Brain (organoid and tissue), 16 donors: ENCODE measurements at places on chromosomes 11 and 22. TPM values are rescaled to one million over a fixed set of nuclear protein-coding genes. Genes with fewer than 3 reads are reported as not detected.
A peak's percentile ranks its signal among the peaks of the same experiment; 100 is the strongest.

DNA sequence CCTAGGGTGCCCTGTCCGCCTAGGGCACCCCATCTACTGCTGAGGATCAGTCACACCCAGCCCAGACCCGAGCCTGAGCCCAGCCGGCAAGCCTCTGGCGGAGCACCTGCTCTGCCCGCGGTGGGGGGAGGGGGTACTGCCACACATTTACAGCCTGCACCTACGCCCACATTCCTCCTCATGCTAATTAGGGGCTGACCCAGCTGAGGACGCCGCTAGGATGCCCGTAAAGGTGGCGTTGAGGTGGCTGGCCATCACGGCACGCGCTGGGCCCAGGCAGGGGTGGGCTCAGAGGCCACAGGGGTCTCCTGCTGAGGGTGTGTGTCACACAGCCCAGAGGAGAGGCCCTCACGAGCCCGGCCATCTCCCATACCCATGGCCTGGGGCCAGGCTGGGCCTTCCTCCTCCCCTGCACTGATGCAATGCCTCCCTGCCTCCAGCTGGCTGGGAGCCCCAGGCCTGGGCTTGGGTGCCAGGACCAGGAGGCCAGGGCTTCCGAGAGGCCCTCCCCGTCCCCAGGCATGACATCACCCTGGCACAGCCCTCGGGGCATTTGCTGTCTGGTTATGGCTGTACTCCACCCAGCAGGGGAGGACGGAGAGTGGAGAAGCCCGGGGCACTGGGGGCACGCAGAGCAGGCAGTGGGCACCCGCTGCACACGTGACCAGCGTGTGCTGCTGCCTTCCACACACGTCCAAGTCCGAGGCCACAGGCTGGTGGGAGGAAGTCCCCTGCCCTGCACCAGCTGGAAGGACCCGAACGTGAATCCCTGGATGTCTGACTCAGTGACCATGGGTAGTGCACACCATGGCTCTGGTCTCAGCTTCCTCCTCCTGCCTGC lies 12.7 kb downstream of the DUSP8 start:
- no peak for DNase-seq

GRCh38 chr11:62875698-62876478 lies 4.8 kb upstream of the SLC3A2 start:
- no peak for DNase-seq

DNA sequence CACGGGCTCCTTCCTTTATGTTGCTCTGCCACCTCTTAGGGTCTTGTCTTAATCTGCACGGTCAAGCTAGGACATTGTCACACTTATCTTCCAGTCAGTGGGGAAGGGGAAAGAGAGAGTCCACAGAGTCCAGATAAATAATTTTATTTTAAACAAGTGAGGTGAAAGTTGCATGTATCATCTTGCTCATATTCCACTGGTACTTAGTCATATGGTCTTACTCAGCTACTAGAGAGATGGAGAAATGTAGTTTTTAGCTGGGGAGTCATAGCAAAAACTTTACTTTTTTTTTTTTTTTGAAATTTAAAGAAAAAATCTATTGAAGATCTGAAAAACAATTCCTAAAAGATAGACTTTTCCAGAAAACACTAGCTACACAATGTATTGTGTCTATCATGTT lies 29.0 kb downstream of the PDE3B start:
- DNase-seq, result no peak

DNA sequence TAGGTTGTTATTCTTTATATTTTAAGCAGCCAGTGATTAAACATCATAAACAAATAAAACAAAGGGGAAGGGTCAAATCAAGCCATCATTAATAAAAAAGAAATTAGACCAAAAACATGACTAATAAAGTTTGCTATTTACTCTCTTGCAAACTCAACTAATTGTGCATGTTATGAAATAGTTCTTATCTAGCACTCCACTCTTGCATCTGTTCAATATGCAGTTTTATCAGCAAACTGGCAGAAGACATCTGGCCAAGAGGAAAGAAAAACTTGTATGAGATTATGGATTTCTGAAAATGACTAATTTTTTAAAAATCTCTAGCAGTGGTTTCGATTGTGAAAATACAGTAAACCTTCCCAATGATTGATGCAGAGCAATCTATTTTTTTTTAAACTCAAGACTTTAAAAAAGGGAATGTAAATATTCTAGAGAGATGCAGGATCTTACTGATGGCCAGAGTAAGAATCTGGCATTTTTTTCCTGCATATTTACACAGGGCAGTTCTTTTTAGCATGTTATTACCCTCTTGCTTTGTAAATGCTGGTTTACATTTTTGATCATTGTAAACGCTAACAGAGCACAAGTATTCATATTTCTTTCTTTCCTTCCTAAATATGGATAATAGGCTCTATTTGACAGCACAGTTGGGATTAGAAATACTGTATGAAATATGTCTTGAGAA lies 83.3 kb downstream of the GRIA4 start:
- no peak for DNase-seq

DNA sequence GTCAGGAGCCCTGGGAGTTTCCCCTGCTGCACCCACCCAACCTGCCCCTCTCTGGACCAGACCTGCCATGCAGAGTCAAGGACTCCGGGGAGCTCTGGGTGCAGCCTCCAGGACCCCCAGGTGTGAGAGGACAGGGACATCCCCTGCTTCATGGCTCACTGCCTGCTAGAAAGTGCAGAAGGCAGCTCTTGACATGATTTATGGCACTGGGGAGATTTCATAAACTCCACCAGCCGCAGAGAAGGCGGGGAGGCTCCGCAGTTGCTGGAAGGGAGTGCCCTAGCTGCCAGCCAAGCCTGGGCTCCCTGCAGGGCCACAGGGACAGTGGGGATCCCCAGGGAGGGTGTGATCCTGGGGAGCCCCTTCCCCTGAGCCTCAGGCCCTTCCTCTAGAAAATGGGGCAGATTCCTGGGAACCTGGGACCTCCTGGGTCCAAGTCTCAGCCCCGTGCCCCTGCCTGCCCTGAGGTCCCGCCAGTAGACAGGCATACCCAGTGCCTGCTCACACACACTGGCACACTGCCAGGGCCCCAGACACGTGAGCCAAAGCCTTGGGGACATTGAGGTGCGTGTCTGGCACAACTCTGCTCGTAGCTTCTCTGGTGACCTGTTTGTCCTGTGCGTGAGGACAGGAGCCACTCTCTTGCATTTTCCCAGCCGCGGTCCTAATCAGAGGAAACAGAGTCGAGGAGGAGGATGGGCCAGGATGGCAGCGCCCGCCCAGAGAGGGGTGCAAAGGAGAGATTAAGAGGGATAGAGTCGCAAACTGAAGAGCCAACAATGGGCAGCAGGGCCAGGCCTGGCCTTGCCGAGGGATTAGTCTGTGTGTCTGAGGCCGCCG lies 13.8 kb downstream of the CABP7 start:
- no peak for DNase-seq

- DNase-seq, result no peak
These were observed 89.6 kb downstream of the UBASH3B start for GRCh38 chr11:122745111-122745510.

- no peak for DNase-seq
These were observed 109.9 kb downstream of the DLG2 start for GRCh38 chr11:85517272-85517671.

DNA sequence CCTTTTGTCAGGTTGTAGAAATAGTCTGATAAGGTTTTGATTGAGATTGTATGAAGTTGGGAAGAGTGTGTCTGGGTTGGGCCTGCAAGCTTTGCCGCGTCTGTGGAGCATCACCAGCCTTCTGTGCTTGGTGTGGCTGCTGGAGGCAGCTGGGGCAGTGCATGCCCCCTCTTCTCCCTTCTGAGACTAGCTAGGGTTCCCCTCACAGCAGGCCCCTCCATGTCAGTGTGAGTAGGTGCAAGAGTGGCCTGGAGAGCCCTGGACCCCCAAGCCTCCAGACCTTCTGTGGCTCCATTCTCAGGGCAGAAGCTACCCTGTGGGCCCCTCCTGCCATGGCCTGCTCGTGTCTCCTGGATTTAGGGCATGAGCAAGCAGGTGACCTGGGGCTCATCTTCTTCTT lies 914.2 kb downstream of the TBC1D22A start:
- DNase-seq, result no peak

DNA sequence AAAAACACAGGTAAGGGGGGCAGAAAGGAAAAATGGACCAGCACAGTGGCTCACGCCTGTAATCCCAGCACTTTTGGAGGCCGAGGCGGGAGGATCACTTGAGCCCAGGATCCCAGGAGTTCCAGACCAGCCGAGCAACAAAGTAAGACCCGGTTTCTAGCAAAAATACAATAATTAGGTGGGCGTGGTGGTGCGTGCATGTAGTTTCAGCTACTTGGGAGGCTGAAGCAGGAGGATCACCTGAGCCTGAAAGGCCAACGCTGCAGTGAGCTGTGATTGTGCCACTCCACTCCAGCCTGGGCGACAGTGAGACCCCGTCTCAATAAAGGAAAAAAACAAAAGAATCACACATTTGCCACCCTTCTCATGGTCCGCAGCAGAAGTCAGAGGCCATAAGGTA lies 519.4 kb downstream of the BRD1 start:
- no peak for DNase-seq

GRCh38 chr11:123020968-123021367 lies 39.3 kb upstream of the BSX start:
- peak; percentile 60 for DNase-seq

DNA sequence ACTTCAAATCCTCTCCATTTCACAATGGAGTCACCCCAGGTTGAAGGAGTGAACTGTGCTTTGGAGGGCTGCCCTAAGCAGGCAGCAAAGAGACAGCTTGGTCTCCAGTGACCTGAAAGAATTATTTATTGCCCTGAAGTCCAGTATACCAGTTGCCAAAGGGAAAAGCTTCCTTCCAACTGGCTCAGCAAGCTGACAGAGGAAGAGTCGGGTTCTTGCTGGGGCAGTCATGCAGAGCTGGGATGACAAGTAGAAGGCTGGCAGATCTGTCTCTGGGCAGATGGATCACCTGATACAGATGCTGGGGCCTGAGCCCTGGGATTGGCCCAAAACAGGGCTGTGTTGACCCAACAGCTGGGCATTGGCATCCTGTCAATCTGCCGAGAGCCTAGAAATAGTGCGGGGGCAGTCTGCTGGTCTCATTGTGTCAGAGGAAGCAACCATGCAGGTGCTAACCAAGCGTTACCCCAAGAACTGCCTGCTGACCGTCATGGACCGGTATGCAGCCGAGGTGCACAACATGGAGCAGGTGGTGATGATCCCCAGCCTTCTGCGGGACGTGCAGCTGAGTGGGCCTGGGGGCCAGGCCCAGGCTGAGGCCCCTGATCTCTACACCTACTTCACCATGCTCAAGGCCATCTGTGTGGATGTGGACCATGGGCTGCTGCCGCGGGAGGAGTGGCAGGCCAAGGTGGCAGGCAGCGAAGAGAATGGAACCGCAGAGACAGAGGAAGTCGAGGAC lies at the start of gene THRSP:
Gene THRSP, plus strand, starts transcription at position 422 of the 742 bp plus-strand sequence. Its CDS starts 21 bp downstream, at position 443.
- DNase-seq, result no peak

DNA sequence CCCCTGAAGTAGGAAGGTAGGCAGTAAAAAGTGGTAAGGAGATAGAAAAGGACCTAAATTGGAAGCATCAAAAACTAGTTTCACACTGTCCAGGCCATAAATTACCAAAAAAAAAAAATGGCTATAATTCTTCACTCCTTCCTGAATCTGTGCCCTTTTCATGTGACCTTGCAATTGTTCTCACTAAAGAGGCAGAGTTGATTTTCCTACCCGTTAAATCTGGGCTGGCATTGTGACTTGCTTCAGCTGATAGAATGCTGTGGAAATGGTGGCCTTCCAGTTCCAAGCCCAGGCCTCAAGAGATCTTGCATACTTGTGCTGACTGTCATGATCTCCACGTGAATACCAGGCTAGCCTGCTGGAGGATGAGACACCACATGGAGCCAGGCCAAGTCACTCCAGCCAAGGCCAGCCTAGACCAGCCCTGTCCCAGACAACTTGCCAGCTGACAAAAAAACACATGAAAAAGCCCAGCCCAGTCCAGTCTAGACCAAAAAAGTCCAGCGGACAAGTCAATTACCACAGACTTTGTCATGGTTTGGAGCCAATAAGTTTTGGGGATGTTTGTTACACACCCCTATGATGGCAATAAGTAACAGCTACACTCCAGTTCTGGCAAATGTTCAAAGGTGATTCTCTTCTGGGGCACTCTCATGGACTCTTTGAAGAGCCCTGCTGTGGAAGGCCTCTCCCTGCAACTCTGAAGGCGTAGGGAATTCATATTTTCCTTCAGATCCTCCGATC lies 51.4 kb upstream of the NUP50 start:
- DNase-seq, result no peak

GRCh38 chr11:65516135-65516968 lies 8.5 kb upstream of the SCYL1 start:
- DNase-seq, result no peak

GRCh38 chr11:101940901-101941520 lies 24.7 kb upstream of the ANGPTL5 start:
- no peak for DNase-seq

- DNase-seq, result no peak
These were observed 7.8 kb upstream of the TMPRSS13 start for GRCh38 chr11:117936973-117937372.

GRCh38 chr22:22849640-22850610 lies 37.7 kb upstream of the IGLL5 start:
- no peak for DNase-seq

DNA sequence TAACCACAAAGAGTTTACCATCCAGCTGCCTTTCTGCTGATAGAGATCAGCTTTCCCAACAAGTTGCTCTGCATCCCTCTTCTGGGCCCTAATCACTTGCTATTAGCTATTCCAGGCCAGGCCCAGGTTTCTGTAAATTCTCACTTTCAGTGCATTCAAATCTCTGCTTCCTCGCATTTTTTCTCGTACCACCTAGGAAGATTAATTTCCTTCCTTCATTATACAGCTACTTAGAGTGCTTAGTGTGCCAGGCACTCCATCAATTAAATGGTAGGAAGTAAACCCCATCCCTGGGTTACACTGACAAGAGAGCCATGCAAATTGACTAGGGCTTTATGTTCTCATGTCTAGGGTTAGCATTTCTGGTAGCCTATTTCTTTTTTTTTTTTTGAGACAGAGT lies 9.7 kb downstream of the SIAE start:
- no peak for DNase-seq

GRCh38 chr11:78833237-78833636 lies 258.6 kb upstream of the NARS2 start:
- no peak for DNase-seq

The TRIM6 gene
- polyA plus RNA-seq, result 0.14 TPM

The RTN4RL2 gene
- 14.0 TPM for polyA plus RNA-seq

The SHANK2 gene
- polyA plus RNA-seq, result 9.2 TPM

The TTLL12 gene
- polyA plus RNA-seq, result 41.0 TPM

The TSSK2 gene
- polyA plus RNA-seq, result not detected

The SORL1 gene
- 29.0 TPM for polyA plus RNA-seq

The TOP3B gene
- 9.0 TPM for polyA plus RNA-seq

The LRRC74B gene
- not detected for polyA plus RNA-seq

The POU2AF2 gene
- not detected for polyA plus RNA-seq

The OR2AT4 gene
- polyA plus RNA-seq, result not detected

The LINC01488 gene
- polyA plus RNA-seq, result not detected
